ENCODE measurements at places on chromosomes 7 and 10.

- no peak for DNase-seq
These were observed 128.7 kb downstream of the KBTBD2 start for GRCh38 chr7:32762925-32763293.

DNA sequence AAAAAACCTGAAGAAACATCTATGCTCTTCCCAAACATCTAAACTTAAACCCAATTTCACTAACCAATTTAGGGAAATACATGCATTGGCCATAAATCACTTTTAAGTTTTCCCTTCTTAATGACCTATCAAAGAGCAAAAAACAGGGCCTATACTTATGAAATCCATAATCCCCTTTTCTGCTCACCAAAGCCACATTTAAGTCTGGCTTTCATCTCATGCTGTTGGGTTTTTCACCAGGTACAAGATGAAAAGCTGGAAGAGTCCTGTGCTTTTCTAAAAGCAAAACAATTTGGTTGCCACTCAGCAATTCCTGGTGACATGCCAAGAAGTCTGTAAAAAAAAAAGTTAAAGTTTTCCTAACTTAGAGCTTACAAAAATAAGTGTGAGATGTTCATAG, 92.6 kb downstream of the HPSE2 start:
- no peak for DNase-seq

DNA sequence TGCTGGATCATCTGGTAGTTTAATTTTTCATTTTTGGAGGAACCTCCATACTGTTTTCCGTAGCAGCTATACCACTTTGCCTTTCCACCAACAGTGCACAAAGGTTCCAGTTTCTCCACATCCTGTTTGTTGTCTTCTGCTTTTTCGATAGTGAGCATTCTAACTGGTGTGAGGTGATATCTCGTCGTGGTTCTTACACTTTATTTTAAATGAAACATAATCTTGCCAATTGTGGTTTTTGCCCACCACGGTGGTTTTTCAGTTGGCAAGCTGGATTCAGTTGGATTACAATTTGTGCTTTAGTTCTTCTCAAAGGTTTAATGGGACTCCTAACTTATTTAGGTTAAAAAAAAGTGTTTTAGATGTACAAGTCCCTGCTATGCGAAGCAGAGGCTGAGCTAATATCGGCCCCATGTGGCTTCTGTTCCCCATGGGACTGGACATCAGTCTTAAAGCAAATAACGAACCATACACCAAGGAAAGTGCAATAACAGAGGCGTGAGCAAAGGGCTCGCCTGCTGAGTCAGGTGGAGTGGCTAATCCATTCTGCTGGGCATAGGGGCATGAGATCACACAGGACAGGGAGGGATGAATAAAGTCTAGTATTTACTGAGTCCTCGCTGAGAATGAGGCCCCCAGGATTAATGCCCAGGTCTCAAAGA, 153.6 kb downstream of the AOAH start:
- DNase-seq: no peak

DNA sequence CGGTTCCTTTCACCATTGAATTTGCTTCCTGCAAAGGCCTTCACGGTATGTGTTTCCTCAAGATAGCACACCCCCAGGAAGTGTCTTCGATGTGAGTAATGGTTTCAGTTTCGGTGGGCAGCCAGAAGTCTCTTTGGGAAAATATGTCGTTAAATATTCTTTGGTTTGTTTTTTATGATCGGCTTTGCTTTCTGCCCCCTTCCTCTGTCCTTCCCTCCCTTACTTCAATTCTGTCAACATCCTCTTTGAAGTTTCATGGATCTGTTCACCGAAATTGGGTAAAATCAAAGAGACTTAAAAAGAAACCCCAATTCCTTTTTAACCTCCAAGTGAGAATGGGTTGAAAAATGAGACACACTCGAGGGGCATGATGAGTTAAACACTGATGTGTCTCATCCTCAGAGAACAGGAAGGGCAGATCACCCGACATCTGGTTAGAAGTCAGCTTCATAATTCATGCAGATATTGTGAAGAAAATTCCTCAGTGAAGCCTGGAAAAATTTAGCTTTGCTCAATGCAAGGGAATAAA, 170.8 kb upstream of the HABP2 start:
- no peak for DNase-seq

DNA sequence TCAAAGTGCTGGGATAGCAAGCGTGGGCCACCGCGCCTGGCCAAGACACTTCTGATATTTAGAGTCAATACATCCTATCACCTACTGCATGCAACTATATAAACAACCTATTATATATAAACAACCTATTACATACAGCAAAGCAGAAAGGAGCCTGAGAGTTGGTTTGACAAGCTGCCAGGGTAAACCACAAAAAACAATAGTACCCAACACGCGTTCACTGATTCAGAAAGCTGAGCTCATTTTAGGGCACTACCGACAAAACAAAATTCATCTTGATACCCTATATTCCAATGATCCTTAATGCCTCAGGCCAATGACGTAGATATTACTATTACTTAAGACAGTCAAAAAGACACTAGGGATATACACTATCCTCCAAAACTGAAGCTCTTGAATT, 16.2 kb downstream of the MALSU1 start:
- no peak for DNase-seq

- peak; percentile 9 for DNase-seq
These were observed 144.0 kb upstream of the RET start for GRCh38 chr10:42932735-42933447.

DNA sequence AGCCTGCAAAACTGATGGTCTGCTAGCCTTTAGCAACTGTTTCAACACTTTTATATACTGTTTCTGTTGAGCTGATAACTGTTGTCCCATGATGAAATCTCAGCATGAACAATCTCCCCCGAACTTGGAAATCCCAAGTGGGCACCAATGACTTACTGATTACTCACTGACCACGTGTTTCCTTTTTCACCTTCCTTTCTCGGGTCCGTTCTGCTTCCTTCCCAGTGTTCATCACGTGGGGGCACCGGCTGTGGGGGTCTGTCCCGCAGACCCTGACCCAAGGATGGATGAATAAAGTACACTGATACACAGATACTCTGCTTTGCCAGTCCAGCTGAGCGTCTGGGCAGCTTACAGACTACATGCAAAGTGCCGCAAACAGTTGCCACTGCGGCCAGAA, 39.0 kb upstream of the RASGEF1A start:
- DNase-seq: no peak

DNA sequence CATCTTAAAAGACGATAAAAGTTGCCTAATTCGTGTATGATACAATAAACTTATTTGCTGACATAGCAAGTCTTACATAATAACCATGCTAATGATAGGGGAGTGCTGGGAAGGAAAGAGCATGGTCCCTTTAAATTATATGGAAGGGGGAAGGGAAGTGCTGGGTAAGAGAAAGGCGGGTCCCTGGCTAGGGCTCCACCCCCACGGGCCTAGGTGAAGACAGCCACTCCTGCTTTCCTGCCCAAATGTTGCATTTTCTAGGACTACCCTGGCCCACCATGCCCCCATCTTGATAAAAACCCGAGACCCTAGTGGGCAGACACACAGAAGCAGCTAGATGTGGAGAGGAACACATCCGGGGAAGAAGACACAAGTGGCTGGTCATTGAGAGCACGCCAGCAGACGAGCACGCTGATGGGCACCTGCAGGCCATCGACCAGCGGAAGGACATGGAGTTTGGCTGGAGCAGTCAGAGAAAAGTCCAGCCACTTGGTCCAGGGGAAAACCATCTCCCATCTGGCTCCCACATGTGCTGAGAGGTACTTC, 328.7 kb downstream of the ARL4A start:
- DNase-seq: no peak

DNA sequence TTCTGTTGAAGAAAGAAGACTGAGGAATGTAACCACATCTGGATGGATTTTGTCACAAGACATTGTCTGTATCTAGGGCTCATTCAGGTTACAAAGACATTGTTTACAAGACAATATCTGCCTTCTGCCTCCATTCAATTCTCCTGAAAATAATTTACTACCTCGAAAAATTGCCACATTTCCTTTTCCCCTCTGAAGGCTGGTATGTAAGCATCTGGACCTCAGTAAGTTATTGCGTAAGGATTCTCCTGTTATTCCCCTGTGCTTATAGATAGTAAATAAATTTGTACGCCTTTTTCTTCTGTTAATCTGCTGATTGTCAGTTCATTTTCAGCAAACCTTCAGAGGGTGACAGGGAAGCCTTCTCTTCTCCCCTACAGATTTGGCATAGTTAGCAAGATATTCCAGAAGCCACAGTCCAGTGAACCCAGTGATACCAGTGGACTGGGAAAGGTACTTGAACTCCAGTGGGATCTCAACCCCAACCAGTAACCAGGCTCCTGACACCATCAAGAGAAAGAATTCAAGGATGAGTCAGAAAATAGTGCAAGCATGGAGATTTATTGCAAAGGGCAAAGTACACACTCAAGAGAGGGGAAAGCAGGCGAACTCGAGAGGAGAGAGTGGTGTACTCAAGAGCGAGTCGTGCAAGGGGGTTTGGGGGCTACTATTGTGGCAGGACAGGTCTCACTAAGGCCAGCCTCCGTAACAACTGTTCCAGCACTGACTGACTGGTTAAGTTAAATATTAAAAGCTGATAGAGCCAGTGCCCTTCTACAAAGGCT, 706.9 kb upstream of the GHITM start:
- no peak for DNase-seq

- DNase-seq: no peak
These were observed 2.3 kb upstream of the GSTO1 start for GRCh38 chr10:104252368-104252767.

- no peak for DNase-seq
These were observed 6.9 kb downstream of the C10orf105 start for GRCh38 chr10:71712572-71713134.

DNA sequence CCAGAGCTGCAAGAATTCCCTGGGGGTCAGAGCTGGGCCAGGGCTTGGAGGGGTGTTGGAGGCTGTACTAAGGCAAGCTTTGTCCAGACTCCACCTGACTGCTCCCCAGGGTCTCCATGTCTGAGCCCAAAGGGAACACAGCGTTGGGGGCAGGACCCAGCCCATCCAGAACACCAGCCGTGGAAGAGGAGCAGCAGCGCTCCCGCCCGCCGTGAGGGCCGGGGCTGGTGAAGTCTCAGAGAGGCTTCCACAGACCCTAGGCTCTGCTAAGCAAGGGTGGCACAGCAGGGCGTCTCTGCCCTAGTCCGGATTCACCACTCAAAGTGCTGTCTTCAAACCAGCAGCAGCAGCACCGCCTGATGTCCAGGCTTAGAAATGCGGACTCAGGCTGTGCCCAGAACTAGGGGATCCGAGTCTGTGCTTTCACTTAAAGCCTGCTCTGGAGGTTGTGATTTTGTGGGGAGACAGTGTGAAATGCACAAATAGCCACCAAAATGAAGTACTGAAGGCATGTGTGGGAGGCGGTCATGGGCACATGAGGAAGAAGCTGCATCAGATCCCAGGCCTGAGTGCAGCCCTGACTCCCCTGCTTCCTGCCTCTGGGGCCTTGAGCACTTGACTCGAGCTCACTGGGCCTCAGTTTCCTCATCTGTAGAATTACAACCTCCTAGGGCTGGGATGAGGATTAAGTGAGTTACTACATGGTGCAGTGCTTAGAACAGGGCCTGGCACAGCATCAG, 16.6 kb upstream of the AQP1 start:
- DNase-seq: no peak

GRCh38 chr10:71234970-71235685, 22.8 kb downstream of the UNC5B start:
- DNase-seq: no peak

GRCh38 chr10:19449860-19450259, 366.4 kb upstream of the PLXDC2 start:
- DNase-seq: no peak

GRCh38 chr7:124208642-124209041, 175.8 kb upstream of the TMEM229A start:
- DNase-seq: no peak

DNA sequence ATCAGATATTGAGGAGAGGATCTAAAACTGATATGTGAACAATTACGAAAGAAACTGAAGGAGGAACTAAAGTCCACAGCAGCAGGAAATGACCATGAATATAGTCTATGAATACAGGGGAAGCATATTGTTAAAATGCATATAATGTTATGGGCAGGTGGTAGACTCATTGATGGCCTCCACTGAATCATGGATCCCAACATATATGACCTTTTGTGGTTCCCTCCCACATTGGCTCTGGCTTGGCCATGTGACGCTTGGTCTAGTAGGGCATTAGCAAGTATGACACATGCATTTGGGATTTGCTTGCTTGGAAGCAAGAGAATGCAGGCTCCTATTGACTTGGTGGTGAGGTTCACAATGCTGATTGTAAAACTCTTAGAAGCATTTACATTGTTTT, 55.2 kb upstream of the RAB18 start:
- DNase-seq: no peak

GRCh38 chr7:94616855-94617254, 39.1 kb downstream of the SGCE start:
- DNase-seq: no peak

DNA sequence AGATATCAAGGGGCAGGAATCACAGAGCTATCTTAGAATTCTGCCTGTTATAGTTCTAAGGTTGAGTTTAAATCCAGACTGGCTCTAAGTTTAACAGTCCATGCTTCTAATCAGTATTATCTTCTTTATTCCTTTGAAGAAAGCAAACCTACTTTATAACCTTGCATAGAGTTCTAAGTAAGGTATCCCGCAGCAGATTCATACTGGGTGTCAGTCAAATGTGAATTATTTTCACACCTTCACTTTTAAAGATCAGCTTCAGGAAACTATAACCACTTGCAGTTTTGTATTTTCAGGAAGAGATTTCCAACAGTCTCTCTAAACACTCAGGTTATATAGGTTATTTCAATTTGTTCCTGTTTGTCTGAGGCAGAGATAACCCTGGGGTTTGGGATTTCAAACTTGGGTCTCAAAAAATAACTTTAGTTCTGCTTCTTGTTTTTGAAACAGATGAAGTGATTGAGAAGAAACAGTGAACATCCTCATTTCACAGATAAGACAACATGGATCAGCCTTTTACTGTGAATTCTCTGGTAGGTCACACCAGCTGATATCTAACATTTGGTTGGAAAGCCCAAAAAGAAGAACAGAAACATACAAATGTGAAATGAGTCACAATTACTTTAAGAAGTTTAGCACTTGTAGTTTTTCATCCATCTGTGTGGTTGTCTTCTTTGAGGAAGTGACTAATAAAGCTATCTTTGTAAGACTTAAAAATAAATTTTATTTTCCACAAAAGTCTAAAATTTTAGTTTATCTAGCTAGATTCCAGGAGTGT, 21.4 kb downstream of the STAMBPL1 start:
- DNase-seq: peak; percentile 71

DNA sequence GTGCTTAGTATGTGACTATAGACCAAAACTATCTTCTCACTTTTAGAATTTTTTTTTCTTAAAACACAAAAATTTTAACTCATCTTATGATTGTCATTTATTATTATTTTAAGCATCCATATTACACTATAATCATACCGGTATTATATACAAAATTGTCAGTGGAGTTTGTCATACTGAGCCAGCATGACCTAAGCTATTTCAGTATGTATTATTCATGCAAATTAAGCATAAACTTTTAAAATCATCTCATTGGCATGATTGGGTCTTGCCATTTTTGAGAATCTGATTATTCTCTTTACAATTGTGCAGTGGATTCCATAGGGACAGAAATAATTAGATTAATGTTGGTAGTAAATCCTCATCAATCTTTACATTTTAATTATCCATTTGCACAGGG, 46.2 kb upstream of the STMP1 start:
- no peak for DNase-seq

GRCh38 chr10:107341281-107341680, 176.8 kb upstream of the SORCS1 start:
- no peak for DNase-seq

GRCh38 chr10:34504534-34504933, 310.6 kb downstream of the PARD3 start:
- DNase-seq: no peak
